Thymus (tissue), 14 donors: ENCODE measurements at places on chromosomes 13 and 19. TPM values are rescaled to one million over a fixed set of nuclear protein-coding genes. Genes with fewer than 3 reads are reported as not detected.

The C1QTNF9 gene
- total RNA-seq: 0.38 TPM

The NCAN gene
- total RNA-seq: 0.14 TPM

The ZNF574 gene
- total RNA-seq: 6.0 TPM

The KRTDAP gene
- total RNA-seq: 7.9 TPM

The PLD3 gene
- 70.3 TPM for total RNA-seq

The C5AR1 gene
- 2.2 TPM for total RNA-seq

The CADM4 gene
- total RNA-seq: 1.5 TPM

The MEF2B gene
- 0.42 TPM for total RNA-seq

The FFAR3 gene
- 0.33 TPM for total RNA-seq

The SIGLECL1 gene
- total RNA-seq: 0.05 TPM

The IFNL1 gene
- total RNA-seq: not detected

The SKA3 gene
- total RNA-seq: 35.1 TPM

The LRRC25 gene
- total RNA-seq: 2.5 TPM

The COL4A1 gene
- 63.0 TPM for total RNA-seq

The AMER2 gene
- under 0.01 TPM for total RNA-seq

The ZIC2 gene
- total RNA-seq: 0.05 TPM

The LILRB5 gene
- total RNA-seq: 1.3 TPM

The FGF9 gene
- 0.28 TPM for total RNA-seq

The TM9SF2 gene
- total RNA-seq: 71.3 TPM

The DCLK1 gene
- total RNA-seq: 2.5 TPM
